ENCODE measurements at places on chromosomes 4 and X. TPM values are rescaled to one million over a fixed set of nuclear protein-coding genes. Genes with fewer than 3 reads are reported as not detected.

DNA sequence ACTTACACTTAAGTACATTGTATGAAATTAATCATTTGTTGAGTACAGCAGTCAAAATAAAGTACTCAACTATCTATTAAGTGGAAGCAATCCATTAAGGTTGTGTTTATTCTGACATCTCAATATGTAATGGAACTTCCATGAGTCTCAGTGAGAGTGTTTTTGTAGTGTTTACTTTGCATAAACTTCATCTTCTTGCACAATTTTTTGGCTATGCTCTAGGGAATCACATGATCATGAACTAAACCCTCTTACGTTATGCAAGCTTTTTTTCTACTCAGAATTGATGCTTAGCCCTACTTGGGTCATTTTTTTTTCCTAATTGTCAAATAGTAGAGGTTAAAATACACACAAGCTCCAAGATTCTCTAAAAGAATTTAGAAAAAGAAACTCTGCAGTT, 21.1 kb upstream of the PIGA start:
- no peak for DNase-seq

GRCh38 chr4:47203593-47203992, 172.2 kb downstream of the GABRB1 start:
- DNase-seq = no peak

DNA sequence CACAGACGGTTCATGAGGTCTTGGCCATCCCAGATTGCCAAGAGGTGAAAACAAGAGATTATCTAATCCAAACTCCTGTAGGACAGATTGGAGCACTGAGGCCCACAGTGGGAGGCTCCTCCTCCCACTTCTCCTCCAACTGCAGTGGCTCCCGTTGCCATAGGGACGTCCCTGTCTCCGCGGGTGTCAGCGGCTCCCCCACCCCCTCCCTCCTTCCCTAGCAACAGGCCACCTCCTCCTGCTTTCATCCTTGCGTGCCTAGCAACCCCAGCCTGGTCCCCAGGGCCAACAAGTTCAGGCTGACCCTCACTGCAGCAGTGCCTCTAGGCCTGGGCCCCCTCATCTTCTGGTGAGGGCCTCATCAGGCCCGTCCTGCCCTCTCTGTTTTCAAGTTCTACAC, 6.8 kb upstream of the IQSEC2 start:
- peak; percentile 51 for DNase-seq

NFXL1 gene
- total RNA-seq = 14.0 TPM

MAGEB2 gene
- total RNA-seq = not detected

RENBP gene
- total RNA-seq = 0.66 TPM

GRCh38 chr4:139918591-139918990, 235.4 kb downstream of the MAML3 start:
- DNase-seq = no peak

DNA sequence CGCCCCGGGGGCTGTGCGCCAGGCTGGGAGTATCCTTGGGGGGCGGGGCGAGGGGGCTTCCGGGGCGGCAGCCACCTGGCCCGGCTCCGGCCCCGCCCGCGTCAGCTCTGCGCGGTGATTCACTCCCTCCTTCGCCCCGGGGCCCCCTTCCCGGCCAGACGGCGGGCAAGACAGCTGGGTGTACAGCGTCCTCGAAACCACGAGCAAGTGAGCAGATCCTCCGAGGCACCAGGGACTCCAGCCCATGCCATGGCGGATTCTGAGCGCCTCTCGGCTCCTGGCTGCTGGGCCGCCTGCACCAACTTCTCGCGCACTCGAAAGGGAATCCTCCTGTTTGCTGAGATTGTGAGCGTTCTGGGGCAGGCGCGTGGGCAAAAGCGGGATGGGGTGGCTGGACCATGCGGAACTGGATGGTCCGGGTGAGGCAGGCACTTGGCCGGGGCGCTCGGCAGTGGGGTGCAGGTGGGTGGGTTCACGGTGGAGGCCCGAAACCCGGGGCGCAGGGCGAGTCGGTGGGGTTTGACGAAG, at the start of gene PLP2:
PLP2 (plus strand) TSS at position 147 of the 528 bp plus-strand sequence; CDS start at position 250, 103 bp downstream.
- peak; percentile 67 for DNase-seq

SRPK3 gene
- total RNA-seq = not detected

DNA sequence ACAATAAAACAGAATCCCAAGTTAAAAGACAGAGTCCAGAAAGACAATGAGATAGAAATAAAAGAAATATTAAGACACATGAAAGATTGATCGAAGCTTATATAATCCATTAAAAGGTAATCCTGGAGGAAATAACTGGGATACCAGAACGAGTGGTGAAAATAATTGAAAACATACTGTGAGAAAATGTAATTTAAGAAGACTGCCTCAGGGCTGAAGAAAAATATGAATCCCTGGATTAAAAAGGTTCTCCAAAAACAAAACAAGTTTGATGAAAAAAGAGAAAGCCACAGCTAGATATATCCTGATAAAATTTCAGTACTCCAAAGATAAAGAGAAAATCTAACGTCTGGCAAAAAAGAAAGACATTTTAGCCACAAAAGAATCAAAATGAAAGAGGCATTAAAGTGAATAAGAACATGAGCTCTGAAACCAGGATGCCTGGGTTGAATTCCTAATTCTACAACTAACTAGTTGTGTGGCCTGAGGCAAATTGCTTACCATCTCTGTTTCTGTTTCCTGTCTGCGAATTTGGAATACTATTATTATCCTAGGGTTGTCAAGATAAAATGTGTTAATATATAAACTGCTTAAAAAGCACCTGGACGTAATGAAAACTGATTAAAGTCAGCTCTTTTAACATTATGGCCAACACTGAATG, 5.5 kb downstream of the DDX60L start:
- DNase-seq = no peak

IL13RA2 gene
- total RNA-seq = not detected

DNA sequence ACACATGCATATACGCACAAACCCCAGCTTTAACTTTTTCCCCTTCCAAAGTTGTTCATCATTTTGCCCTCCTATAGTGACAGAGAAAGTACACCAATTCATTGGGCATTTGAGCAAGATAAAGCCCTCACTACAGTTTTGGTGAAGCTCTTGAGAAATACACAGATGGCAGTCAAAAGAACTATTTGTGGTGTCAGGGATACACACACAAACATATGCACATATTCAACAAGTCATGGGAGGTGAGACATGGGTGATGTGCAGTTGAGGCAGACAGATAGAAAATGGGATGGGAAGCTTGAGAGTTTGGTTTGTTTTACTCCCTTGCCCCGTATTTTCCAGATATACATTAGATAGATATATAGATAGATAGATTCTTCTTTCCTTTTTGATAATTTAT, 11.8 kb upstream of the SHROOM4 start:
- no peak for DNase-seq

FGG gene
- total RNA-seq = not detected

- no peak for DNase-seq
Observed at GRCh38 chr4:56426273-56426672, 9.1 kb downstream of the PPAT start.

GRCh38 chr4:85149676-85150075, 183.2 kb upstream of the WDFY3 start:
- DNase-seq = no peak

- no peak for DNase-seq
Observed at GRCh38 chrX:68185161-68185560, 248.1 kb downstream of the OPHN1 start.

GRCh38 chr4:182483685-182484084, 240.5 kb downstream of the TENM3 start:
- no peak for DNase-seq

RAB40A gene
- total RNA-seq = 0.52 TPM

GRCh38 chr4:80566203-80566872, 230.8 kb downstream of the CFAP299 start:
- DNase-seq = no peak

SORCS2 gene
- 0.33 TPM for total RNA-seq

DNA sequence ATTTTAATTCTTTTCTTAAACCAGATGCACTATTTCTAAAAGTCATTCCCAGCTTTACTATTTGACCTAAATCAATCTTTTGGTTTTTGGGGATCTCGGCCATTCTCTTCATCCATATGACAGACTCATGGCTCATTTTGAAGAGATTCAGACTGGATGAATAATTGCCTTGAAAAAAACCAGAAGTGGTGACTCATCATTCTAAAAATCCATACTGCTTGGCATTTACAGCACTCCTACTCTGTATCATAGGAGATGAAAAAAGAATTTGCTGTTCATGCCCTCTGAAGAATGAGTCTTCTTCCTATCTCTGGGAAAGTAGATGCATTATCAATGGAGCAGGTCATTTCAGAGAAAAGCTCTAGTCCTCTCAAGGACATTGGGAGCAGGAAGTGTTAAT, 220.5 kb upstream of the RPS6KA3 start:
- no peak for DNase-seq

KIAA0232 gene
- 15.0 TPM for total RNA-seq

DCHS2 gene
- total RNA-seq = 0.78 TPM

DNA sequence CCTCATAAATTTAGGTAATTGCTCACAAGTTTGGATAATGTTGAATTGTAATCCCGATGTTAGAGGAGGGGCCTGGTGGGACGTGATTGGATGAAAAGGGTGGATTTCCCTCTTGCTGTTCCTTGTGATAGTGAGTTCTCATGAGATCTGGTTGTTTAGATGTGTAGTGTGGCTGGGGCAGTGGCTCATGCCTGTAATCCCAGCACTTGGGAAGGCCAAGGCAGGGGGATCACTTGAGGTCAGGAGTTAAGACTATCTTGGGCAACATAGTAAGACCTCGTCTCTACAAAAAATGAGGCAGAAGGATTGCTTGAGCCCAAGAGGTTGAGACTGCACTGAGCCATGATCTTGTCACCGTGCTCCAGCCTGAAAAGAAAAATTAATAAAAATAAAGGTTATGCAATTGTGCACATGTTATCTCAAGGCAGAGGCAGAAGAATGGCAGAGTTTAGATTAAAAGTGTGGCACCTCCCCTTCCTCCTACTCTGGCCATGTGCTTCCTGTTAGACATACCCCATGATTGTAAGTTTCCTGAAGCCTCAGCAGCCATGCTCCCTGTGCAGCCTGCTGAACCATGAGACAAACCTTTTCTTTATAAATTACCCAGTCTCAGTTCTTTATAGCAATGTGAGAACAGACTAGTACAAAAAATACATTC, 36.5 kb downstream of the ERVMER34-1 start:
- no peak for DNase-seq

DNA sequence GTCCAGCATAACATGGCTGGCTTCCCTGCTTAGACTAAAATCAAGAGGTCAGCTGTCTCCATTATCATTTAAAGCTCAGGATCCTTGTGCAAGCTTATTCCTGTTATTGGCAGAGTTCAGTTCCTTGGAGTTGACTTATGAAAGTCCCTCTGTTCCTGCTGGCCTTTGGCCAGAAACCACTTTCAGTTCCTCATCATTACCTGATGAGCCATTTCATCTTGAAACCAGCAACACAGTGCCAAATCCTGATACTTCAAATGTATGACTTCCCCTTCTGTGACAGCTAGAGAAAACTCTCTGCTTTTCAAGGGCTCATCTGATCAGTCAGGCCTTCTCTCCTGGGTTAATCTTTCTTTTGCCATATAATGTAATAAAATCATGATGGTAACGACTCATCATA, 110.6 kb upstream of the FSTL5 start:
- DNase-seq = peak; percentile 34

- DNase-seq = no peak
Observed at GRCh38 chr4:38406243-38406642, 257.8 kb upstream of the KLF3 start.

NXF2B gene
- total RNA-seq = not detected

DNA sequence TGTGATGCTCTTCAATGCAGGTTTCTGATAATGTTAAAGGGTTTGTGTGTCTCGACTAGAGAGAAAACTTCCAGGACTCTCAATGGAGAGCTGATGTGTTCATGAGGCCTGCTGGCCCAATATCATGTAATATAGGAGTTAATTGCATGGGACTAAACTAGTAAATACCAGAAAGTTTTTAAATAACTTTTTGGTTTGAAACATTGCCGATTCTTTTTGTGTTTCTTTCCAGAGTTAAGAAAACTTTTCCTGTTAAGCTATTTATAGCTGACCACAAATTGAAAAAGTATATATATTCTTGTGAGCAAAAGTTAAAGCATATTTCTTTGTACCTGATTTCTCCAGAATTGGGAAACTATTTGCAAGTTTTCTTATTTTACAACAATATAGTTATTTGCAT, 49.7 kb downstream of the FAM9B start:
- DNase-seq = no peak

L1CAM gene
- 7.9 TPM for total RNA-seq

DNA sequence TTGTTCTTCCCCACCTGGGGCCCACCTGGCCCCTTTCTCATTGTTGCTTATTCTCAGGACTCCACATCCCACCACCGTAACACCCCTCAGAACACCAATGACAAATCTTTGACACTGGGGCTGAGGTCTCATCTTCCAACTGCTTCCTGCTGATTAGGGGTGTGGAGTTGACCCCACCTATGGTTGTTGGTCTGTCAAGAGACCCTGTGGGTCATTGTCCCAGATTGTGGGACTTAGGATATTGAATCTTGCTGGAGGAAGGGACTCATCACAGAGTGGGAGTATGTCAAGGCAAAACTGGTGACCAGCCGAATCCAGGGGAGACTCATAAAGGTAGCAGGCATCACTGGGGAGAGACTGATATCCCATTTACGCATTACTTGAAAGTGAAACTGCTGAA, 140.2 kb upstream of the PLAC1 start:
- DNase-seq = no peak

RASL11B gene
- 1.3 TPM for total RNA-seq

PFKFB1 gene
- 1.0 TPM for total RNA-seq

- peak; percentile 87 for DNase-seq
Observed at GRCh38 chr4:6200011-6200921, at the start of gene JAKMIP1. TSS of gene JAKMIP1 (minus strand) at chr4:6200549. CDS start at chr4:6112850, 87,699 bp downstream.

DNA sequence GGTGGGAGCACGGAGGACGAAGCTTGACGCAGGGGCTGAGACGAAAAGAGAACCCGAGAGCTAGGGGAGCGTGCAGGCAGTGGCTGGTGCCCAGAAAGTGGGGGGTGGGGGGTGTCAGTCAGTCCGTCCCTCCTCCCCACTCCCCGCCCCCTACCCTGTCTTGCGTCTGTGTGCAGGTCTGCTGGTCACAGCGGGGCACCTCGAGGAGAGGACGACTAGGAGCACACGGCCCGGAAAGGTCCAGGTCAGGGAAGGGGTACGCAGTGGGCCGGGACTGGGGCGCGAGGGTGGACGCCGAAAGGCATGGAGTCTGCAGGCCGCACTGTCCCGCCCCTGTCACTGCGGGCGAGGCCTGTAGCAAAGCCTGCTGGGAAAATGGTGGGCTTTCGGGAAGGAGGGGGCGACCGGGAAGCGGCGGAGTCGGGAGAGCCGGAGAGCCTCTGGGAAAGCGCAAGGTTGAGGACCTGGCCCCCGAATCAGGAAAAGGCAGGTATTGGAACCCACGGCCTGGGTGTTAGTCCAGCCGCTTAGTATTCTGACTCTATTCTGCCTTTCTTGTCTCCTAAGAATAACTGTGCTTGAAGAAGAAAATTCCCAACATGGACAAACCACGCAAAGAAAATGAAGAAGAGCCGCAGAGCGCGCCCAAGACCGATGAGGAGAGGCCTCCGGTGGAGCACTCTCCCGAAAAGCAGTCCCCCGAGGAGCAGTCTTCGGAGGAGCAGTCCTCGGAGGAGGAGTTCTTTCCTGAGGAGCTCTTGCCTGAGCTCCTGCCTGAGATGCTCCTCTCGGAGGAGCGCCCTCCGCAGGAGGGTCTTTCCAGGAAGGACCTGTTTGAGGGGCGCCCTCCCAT, 769 bp downstream of the TCEAL1 start:
- DNase-seq = peak; percentile 64

Measured in body of pancreas (tissue), 4 donors.